ENCODE measurements at places on chromosomes 5 and 9.

- no peak for DNase-seq
These were observed 1.6 kb downstream of the FAM219A start for GRCh38 chr9:34456746-34457145.

DNA sequence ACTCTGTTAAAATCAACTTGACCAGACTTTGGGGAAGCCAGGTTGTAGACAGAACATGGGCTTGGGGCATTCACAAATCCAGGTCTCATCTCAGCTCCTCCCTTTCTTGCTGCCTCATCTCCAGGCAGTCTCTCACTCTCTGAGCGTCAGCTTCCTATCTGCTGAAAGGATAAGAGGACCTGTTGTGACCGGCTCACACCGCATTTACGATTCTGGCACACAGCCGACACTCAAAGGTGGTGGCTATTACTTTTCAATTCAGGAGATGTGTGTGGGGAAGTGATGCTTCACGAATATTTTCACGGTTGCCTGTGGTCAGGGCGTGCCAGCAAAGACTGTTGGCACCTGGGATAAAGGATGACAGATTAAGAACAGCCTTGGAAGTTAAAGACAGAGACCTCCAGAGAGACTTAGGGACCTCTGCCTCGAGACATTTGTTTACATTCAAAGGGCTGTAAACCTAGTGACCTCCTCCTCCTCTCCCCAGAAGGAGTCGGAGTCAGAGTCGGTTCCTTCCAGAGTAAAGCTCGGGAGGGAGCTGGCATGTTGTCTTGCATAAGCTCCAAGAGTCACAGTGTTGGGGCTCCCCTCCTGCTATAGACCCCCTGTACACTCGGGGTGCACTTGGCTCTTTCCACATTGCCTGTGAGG lies 83.2 kb downstream of the AK8 start:
- no peak for DNase-seq

DNA sequence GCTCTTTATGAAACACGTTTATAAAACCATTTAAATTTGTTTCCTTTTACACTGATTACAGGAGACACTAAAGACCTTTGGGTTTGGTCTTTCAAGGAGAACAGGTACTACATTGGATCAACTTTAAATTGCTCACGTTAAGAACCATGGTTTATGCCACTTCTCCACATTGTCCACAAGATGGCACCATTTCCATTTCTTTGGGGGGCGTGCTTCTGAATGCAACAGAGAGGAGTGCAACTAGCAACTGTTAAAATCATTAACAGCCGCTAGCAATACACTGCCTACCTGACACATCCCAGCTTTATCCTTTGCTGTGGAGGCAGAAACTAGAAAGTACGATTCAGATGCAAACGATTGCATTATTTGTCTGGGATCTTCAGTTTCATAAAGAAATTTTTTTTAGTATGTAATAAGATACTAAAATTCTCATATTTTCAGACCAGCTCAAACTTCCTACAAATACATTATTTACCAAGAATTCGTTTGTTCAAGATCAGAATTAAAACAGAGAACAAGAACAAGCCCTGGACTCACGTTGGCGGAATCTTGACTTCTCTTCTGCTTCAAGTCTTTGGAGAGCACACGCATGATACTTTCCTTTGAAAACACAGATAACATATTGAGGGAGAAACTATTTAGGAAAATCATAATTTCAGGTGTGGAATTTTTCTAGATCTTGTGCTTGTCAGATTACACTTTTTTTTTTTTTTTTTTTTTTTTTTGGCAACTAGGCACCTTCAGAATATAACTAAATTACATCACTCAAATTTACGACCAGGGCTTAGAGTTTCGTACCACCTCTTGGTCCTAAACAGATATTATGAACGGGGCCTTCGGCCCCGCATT lies 702 bp downstream of the CDC20B start:
- DNase-seq = peak; percentile 81

DNA sequence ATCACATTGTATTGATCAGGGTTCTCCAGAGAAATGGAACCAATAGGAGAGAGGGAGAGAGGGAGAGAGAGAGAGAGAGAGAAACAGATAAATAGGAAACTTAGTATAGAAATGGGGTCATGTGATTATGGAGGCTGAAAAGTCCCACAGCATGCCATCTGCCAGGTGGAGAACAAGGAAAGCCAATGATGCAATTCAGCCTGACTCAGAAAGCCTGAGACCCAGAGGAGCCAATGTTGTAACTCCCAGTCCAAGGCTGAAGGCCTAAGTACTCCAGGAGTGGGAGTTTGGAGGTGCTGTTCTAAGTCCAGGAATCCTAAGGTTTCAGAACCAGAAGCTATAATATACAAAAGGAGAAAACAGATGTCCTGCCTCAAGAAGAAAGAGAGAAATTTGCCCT lies 48.4 kb upstream of the ISOC1 start:
- no peak for DNase-seq

- DNase-seq = no peak
These were observed 247.5 kb upstream of the TMEM161B start for GRCh38 chr5:88515881-88516819.

- no peak for DNase-seq
These were observed 77.6 kb downstream of the INIP start for GRCh38 chr9:112640311-112640710.

DNA sequence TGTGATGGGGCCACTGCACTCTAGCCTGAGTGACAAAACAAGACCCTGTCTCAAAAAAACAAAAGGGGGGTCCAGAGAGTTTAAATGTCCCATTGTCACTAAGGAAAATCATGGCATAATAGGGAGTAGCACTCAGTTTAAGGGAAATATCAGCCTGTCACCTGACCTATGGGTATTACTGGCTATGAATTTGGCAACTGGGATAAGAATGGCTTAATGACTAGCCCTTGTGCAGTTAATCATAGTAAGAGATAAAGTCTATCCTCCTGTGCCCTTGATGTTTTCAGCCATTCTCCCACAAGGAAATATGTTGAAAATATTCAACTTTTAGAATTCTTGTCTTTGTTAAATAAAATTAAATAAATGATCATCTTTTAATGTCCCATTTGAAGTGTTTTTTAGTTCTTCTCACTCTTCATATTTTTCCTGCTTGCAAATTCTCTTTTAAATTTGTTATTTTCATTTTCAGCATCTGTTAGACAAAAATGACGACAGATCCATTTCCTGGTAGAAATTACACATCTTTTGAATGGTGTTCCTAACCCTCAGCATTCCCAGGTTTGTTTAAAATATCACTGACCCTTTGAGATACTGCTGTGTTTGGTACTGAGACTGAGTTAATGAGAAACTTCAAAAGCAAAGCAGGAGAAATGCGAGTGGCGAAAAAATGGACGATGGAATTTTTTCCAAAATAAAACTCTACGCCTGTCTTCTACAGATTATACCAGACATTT lies 191.4 kb downstream of the ARHGAP26 start:
- no peak for DNase-seq

Data from EL (cell line).